A172 (cell line): ENCODE measurements at places on chromosomes 11 and 22. TPM values are rescaled to one million over a fixed set of nuclear protein-coding genes. Genes with fewer than 3 reads are reported as not detected.

DNA sequence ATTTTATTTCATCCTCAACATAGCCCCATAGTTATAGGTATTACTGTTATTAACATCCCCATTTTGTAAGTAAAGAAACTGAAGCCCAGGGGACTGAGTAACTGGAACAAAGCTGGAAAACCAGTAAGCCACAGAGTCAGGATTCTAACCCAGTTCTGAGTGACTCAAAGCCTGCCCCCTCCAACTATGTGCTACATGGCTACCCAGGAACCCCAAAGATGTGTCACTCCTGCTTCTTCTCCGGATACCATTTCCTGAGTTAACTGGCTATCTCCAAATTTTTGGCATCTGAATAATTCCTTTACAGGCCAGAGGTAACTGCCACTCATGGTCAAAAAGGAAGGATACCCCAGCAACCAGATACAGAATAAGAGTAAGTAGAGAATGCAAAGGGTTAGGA, 43.6 kb downstream of the TENM4 start:
- DNase-seq, result no peak

- peak; percentile 78 for DNase-seq
Observed at GRCh38 chr11:110069158-110069737, 23.9 kb upstream of the ZC3H12C start.

DNA sequence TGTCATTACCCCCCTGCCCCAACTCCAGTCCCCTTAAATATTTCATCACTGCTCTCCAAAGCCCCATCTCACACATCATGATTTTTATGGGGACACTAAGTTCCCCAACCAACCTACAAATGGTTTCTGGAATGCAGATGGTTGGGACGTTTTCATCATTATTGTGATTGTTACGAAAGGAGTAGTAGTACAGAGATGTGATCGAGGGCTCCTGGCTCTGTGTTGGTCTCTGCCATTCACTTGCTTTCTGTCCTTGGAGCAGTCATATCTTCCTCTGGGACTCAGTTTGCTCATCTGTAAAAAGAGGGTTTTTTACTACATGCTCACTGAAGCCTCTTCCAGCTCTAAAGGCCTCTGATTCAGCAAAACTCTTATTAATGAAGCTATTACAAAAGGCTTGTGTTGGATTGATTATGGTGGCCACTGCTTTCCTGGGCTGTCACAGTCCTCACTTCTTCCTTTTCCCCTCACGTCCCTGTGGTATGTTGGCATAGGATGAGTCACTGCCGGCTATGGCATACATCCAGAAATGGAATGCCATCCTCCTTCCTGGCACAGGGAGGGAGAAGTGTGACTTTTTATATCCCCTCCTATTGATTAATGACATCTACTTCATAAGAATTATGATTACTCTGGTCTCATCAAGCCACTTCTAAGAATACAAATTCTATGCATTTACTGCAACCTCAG, 593.7 kb downstream of the METTL15 start:
- peak; percentile 86 for DNase-seq

DNA sequence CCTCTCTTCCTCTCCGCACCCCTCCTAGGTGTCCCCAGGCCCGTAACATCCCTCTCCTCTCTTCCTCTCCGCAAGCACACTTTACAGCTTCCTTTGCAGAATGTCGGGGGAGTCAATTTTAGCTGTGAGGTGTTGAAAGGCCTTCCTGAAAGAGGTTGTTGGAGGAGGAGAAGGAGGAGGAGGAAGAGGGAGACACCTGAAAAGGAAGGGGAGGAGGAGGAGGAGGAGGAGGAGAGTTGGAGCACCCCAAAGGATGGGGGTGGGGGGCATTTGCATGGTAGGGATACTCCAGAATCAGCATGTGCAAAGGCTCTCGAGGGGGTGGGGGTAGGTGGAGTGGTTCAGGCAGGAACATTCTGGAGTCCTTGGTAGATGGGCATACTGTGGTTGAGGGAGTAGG, 1045.1 kb downstream of the TBC1D22A start:
- no peak for DNase-seq

DNA sequence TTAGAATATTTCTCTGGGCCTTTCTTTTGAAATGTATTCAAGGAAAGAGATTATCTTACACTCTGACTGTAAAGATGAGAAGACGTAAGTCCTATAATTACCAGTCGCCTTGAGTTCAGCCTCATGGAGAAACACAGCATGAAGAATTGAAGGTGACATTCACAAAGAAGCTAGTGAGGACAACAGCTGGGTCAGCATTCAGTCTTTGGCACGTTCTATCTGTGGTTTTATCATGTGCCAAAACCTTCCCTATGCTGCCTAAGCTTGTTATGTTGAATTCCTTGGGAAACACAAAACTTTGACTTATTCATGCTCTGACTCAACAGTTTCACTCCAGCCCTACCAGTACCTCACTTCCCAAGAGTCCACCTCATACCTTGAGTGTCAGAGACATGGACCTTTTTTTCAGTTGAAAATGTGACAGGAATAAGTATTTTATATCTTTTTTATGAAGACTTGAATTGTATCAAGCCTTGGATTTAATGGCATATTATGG, 198.8 kb upstream of the KIRREL3 start:
- no peak for DNase-seq

GRCh38 chr22:18983120-18983651, 47.1 kb upstream of the PRODH start:
- DNase-seq, result no peak

- no peak for DNase-seq
Observed at GRCh38 chr22:46914481-46914880, 152.0 kb downstream of the TBC1D22A start.

DNA sequence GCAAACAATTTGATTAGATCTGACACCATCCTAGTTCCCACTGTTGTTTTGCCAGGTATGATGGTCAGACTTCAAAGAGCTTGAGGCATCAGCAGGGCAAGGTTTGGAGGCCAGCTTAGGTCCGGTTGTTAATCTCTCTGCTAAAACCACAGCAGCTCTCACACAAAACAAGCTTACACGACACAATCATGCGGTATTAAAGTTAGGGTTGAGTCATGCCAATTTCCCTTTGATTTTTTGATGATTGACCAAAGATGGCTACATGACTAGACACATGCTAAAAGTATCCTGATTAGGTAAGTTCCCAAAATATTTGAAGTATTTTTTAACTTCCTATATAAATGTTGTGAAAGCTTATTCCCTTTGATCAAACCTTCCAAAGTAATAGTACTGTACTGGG, 145.9 kb downstream of the ELP4 start:
- DNase-seq, result peak; percentile 74

- peak; percentile 74 for DNase-seq
Observed at GRCh38 chr11:95831198-95831883, 41.0 kb downstream of the CEP57 start.

- DNase-seq, result no peak
Observed at GRCh38 chr11:134863294-134863693, 451.3 kb upstream of the B3GAT1 start.

GRCh38 chr22:39712751-39713525, 142.4 kb downstream of the CACNA1I start:
- DNase-seq, result no peak

GRCh38 chr22:43343262-43343669, at the start of gene SCUBE1:
TSS of gene SCUBE1 (minus strand) at chr22:43343372. CDS start at chr22:43343261, 111 bp downstream.
- no peak for DNase-seq

DNA sequence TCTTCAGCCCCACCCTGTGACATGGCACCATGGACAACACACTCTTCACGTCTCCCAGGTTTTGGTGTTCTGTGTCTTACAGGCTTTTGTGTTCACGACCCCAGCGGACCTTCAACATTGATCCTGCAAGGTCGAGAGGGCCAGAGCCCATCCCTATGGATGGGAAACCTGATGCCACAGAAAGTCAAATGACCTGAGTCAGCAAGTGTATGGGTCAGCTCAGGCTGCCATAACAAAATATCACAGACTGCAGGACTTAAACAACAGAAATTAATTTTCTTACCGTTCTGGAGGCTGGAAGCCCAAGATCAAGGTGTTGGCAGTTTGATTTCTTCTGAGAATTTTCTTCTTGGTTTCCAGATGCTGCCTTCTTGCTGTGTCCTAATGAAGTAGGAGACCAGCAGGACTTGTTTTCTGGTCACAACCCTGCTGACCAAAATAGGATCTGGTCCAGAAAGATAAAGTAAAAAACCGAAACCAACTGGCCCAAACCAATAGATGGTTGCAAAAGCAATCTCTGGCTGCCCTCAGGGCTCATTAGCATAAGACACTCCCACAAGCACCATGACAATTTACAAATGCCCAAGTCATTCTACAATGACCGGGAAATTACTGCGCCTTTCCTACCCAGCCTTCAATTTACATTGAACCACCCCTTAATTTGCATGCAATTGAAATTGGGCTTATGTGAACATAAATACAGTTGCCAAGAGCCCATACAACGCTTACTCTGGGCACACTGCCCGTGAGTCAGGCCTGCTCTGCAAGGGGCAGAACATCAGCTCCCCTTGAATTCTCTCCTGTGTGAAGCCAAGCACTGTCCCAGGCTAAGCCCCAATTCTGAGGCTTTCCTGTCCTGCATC, 113.9 kb downstream of the RPS6KA4 start:
- no peak for DNase-seq

DNA sequence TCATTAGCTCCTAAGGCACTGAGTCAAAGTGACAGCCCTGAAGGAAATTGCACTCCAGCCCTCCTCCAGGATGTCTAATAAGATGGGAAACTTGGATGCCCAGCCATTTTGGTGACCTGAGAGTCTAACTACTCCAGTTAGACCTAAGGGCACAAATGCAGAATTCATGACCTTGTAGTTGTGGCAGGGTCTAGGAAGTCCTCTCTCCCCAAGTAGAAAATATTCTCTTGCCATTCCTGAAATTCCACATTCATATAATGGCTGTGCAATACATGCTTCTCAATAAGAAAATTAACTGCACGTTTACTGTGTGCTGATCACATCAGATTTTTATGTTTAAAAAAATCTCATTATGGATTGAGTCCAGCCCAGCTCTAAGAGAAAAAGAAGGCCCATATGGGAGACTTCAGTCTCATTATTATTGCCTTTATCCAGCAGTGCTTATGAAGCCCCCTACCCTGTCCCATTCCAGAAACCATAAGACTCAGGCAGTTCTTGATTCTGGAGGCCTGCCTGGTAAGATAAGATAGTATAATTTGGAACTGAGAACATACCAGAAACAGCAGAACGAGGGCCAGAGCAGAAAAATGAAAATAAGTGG, 133.7 kb upstream of the LDLRAD3 start:
- DNase-seq, result no peak

- DNase-seq, result no peak
Observed at GRCh38 chr22:27801202-27801615, 347 bp downstream of the MN1 start.

GRCh38 chr11:19422276-19422675, 181.5 kb upstream of the E2F8 start:
- no peak for DNase-seq

DNA sequence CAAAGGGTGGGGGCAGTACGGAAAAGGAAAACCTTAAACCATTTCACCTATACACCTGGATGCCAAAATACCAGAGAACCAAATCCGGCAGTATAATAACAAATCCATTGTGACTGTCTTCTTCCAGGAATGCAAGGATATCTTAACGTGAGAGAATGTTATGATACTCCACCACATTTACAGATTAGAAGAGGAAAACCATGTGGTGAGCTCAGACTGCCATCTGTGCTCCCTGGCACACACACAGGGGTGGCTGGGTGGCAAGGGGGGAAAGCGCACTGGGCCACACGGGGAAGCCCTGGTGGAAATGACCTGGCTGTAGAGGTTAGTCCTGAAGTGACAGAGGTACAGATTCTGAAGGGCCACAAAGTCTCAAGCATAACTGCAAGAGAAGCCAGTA, 9.9 kb downstream of the EIF1AD start:
- no peak for DNase-seq

DNA sequence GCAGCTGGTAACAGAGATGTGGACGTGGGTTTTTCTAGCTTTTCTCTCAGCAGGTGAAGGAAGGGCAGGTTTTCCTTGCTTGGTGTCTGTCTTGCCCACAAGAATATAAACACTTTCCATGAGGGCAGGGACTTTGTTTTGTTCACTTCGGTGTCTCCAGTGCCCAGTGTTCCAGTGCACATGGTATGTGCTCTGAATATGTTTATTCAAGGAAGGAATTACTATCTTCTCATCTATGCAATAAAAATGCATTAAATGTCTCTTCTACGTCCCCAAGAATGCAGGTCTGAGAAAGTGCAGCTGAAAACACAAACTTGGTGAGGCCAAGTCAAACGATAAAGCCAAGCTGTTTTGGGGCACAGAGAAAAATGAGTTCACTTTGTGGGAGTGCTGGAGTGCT, 56.3 kb upstream of the PLET1 start:
- no peak for DNase-seq

DNA sequence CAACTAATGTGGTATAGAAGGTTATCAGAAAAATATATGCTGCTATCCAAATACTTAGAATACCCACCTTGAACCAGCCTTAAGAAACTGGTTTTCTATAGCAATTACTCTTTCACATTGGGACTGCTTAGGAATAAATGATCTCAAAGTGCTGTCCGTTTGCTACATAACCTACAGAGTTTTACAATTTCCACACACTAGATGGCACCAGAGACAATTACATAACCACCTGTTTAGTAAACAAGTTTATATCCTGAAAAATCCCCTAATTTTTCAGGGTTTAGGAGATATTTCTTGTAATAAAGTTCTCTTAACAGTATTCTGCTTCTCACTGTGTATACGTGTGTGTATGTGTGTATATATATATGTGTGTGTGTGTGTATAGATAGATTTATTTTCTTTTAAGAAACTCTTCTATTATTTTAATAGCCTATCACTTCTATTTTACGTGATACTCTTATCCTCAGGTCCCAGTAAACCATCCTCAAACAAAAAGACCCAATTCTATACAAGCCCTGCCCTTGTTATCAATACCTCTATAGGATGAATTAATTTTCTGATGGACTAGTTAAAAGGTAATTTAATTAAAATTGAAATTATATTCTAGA, 6.7 kb upstream of the OR5I1 start:
- peak; percentile 23 for DNase-seq

CCDC116 gene
- 0.12 TPM in 1 of 2 replicates, not detected in the other for total RNA-seq

PARVG gene
- total RNA-seq, result not detected in 2 replicates

TMEM86A gene
- total RNA-seq, result 1.7 and 2.8 TPM in 2 replicates

OR51E2 gene
- total RNA-seq, result not detected in 2 replicates

PDGFB gene
- 9.8 and 13.4 TPM in 2 replicates for total RNA-seq

SLCO2B1 gene
- total RNA-seq, result 1.2 and 2.0 TPM in 2 replicates

PATE2 gene
- not detected in 2 replicates for total RNA-seq

TRIM51 gene
- not detected in 2 replicates for total RNA-seq

ZNF214 gene
- 1.8 and 2.3 TPM in 2 replicates for total RNA-seq

TSPAN18 gene
- total RNA-seq, result not detected in 2 replicates

LARGE1 gene
- total RNA-seq, result 4.4 and 4.9 TPM in 2 replicates

OR10D3 gene
- not detected in 2 replicates for total RNA-seq

EHF gene
- total RNA-seq, result 0.14 TPM in 1 of 2 replicates, not detected in the other
